Activated T-cell treated with anti-CD3 and anti-CD28 coated beads, Interleukin-2, amount 50 U/mL, for 72 hours (primary cell): ENCODE measurements at places on chromosomes 5 and 9.

GRCh38 chr9:30711591-30711990 lies 1672.9 kb upstream of the ACO1 start:
- no peak for DNase-seq

- DNase-seq, result no peak
Measured at GRCh38 chr9:129979071-129979745, 63.8 kb downstream of the FNBP1 start.

- DNase-seq, result no peak
Measured at GRCh38 chr5:172455511-172456061, 1.3 kb upstream of the SH3PXD2B start.

- no peak for DNase-seq
Measured at GRCh38 chr9:134088063-134088725, 20.4 kb upstream of the BRD3 start.

DNA sequence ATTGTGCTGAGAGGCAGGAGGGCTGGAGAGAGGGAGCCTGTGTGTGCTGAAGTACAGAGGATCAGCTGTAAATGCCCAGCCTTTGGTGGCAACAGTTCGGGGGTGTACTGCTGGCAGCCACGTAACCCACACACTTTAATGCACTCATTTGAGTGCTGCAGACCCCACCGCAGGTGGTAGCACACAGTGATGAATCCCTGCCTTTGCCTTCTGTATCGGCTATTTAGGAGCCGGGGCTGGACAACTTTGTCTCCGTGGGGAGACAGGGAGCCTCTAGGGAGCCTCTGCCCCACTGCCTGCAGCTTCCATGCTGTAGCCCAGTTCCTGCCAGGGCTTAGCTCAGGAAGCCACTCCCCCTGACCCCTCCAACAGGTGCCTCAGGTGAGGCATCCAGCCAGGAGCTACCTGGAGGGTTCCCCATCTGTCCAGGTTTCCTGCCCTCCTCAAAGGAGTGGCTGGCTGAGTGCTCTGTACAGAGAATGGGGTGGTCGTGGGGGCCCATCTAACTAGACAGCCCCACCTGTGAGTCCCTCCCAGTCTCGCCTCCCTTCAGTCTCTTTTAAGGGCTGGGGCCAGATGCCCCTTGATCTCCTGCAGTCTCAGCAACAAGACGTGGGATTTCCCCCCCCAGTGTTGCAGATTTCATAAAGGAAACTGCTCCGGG lies 44.5 kb downstream of the SECISBP2 start:
- no peak for DNase-seq

- no peak for DNase-seq
Measured at GRCh38 chr9:129773262-129774048, 20.6 kb upstream of the PTGES start.
